ENCODE measurements at places on chromosomes 12 and 14.

- no peak for DNase-seq
Observed at GRCh38 chr14:33612197-33612505, 338.7 kb downstream of the EGLN3 start.

- no peak for DNase-seq
Observed at GRCh38 chr12:98698603-98699463, 53.7 kb downstream of the APAF1 start.

- no peak for DNase-seq
Observed at GRCh38 chr14:32692441-32692840, 246.2 kb upstream of the NPAS3 start.

DNA sequence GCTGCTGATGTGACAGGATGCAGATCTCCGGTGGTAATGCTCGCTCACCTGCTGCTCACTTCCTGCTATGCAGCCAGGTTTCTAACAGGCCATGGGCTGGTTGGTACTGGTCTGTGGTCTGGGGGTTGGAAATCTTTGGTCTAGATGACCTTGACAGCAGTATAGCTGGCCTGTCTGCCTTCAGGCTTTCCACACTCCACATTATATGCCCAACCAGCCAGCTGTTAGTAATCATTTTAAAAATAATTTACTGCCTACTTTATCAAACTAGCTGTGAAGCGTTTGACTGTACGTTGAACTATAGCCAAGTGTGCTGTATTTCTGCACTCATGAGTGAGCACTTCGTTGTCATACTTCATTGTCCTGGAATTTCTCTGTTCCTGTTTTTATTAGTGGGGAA is 424.0 kb upstream of the GARIN6 start:
- no peak for DNase-seq
